ENCODE measurements at places on chromosomes 4 and X.

DNA sequence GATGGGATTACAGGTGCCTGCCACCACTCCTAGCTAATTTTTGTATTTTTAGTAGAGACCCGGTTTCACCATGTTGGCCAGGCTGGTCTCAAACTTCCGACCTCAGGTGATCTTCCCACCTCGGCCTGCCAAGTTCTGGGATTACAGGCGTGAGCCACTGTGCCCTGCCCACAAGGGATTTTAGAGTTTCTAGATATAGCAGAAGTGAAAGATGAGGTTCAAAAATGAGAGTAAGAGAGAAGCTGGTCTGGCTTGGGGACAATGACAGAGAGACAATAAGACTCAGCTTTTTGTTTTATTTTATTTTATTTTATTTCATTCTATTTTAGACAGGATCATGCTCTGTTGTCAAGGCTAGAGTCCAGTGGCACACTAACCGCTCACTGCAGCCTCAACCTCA, 30.6 kb downstream of the TRIM61 start:
- no peak for DNase-seq

DNA sequence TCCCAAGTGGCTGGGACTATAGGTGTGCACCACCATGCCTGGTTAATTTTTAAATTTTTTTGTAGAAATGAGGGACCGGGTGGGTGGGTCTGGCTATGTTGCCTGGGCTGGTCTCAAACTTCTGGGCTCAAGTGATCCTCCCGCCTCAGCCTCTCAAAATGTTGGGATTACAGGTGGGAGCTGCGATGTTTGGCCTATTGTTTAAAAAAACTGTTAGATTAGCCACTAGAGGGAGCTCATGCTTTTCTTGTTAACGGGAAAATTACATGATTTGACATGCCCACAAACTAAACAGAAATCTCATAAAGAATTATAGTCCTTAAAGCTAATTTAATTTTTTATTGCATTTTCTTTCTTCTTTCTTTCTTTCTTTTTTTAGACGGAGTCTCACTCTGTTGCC, 5.0 kb upstream of the SDAD1 start:
- DNase-seq: peak; percentile 65

DNA sequence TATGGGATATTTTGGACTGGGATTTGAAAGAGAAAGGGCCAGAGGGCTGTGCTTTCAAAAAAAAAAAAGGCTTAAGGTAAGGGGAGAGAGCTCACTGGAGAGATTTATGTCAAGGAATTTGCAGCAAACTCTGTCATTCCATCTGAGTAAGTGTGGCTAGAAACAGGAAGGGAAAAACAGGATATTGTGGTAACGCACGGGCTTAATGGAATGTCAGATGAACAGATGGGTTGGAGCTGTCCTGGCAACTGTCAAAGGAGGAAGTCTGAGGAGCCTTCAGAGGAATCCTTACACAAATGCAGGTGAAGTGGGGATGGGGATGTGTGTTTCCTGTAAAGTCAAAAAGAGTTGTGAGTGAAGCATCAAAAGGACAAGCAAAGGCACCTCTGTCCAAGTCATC, 15.1 kb upstream of the NKX3-2 start:
- peak; percentile 12 for DNase-seq

- no peak for DNase-seq
Observed at GRCh38 chr4:24850674-24851073, 55.3 kb downstream of the SOD3 start.

DNA sequence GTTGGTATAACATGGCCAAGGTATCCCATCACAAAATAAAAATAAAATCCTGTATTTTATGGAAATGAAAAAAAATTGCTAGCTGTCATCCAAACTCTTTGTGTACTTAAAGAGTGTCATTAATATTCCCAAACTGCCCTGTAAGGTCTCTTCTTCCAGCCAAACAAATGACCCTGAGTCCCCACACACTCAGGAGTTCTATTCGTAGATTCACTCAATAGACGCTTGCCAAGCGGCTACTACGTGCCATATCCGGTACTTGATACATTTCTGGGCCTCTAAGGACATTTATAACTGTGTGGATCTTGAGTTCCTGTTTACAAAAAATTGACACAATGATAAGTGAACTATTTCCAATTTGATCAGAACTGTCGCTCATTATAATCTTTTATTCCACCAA, 245.1 kb downstream of the SCFD2 start:
- DNase-seq: no peak

GRCh38 chr4:150136036-150136435, 57.8 kb downstream of the DCLK2 start:
- no peak for DNase-seq

DNA sequence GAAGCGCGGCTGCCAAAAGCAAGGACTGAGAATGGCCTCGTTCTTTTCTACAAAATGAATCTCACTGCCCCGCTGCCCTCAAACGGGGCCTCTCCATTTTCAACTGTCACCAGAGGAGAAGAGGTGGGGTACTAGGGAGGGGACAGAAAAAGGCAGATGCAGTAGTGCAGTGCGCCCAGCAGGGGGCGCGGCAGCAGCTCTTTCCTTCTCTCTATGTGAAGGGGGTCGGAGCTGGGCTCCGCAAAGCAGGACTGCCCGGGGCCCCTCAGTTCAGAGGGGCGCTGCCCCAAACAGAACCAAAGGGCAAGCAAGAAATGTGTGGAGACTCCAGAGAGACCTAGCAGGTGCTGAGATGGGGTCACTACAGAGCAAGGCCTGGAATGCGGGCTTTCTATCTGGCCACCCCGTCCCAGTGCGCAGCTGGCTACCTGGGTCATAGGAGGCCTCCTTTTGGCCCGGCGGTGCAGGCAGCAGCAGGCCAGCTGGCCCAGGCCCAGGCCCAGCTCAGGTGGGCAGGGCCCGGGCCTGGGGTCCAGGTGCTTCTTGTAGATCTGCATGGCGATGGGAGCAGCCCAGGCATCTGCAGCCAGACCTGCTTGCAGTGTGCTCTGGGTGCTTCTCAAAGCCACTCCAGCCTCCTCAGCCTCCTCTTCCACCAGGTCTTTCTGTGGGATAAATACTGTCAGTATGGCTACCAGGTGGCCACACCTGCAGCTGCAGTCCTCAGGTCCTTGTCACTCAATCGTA, 5.9 kb downstream of the IRAK1 start:
- DNase-seq: peak; percentile 89

- DNase-seq: no peak
Observed at GRCh38 chr4:38034986-38035882, 75.0 kb downstream of the PTTG2 start.

DNA sequence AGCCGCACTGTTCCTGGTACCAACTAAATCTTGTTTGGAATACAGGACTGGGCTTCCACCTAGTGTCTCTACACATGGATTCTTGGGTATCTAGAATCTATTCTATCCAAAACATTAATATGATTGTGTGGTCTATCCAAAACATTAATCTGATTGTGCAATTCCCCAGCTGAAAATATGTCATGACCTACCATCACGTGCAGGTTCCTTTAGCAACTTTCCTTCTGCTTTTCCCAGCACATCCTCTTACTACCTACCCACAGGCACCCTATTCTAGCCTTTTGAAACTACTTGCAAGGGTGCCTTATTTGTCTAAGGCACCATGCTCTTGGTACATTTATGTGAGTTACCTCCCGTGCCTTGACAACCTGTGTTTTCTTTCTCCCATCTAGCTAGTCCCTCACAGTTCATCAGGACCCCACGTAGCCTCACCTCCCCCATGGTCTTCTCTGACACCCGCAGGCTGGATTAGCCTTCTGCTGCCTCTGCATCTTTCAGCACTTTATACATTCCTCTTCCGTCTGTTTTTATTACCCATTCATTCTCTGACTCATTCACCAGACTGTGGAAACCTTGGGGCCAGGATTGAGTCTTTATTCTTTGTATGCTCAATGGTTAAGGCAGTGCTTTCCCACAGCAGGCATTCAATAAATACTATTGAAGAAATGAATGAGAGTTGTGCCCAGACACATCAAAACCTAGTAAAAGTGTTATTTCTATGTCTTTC, 88.8 kb upstream of the FAM9B start:
- no peak for DNase-seq

GRCh38 chrX:123803331-123803983, 56.4 kb upstream of the XIAP start:
- peak; percentile 59 for DNase-seq

GRCh38 chr4:90670183-90670582, 543.0 kb downstream of the CCSER1 start:
- DNase-seq: no peak

- DNase-seq: no peak
Observed at GRCh38 chrX:136879001-136879687, 1.4 kb downstream of the RBMX start.

- no peak for DNase-seq
Observed at GRCh38 chr4:4514786-4515185, 27.1 kb downstream of the STX18 start.

GRCh38 chr4:8652181-8653078, 59.9 kb downstream of the CPZ start:
- no peak for DNase-seq

DNA sequence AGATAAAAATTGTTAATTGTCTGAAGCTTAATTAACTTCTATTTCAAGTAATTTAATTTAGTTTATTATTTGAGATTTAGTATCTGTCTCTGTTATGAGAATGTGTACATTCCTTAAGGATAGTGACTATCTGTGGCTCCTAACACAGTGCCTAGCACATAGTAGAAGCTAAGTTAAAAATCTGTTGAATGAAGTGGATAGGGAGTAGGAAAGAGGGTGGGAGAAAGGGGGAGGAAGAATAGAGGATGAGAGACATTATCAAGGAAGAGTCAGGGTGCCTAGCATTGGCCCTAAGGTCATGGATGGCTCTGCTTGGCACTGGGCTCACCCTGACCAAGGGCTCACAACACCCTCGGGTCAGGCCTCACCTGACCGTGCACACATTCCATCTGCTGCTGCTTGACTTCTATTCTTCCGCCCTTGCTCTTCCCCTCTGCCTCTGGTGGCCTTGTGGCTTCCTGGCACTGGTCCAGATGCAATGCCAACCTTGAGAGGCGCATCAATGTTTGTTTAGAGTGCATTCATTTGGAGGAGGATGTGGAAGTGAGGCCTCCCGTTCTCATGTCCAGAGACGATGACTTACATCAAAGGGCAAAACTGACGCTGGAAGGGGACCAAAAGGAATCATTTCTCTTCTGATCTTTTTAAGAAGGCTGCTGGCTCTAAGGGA, 42.3 kb downstream of the TRIM2 start:
- no peak for DNase-seq

DNA sequence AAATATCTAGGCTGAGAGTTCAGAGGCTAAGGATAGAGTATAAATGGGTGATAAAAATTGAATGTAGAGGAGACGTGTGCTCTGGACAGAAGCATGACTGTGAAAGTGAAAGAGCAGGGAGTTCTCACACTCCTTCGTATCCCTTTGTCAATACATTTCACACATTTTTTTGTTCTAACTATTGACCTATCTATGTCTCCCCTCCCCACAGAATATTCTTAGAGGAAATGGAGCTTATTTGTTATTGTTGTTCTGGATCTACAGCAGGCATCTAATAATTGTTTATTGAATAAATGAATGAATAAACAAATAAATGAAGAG, 57.6 kb downstream of the ENPEP start:
- no peak for DNase-seq

GRCh38 chr4:113684534-113685091, 76.9 kb downstream of the CAMK2D start:
- peak; percentile 67 for DNase-seq

GRCh38 chrX:14084466-14084865, 54.8 kb upstream of the GEMIN8 start:
- no peak for DNase-seq

DNA sequence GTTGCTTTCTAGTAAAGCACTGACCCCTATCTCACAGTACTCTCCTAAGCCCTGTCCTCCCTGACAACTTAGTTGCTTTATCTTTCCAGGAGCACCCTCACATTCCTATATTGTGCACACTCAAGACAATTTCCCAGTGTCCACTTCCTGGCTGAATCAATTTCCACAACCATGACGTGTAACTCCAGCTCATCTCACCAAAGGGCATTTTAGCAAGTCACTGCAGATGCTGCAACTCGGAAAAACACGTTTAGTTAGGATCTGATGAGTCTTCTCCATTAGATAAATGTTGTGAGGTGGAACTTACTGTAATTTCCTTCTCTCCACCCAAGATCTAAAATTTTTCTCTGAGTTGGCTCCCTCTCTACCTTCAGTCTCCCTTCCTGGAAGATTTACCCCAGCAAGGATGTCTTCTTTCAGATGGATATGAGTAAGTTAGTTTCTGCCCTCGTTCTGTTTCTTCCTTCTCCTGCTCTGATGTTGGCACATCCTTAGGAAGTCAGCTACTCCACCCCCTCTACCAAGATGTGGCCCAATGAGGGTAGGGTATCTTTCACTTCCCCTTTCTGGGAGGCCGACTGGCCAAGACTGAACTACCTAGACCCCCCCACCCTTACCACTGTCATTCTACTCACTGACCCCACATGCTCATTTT, 28.8 kb upstream of the IL13RA1 start:
- no peak for DNase-seq

GRCh38 chr4:92104506-92104905, 199.3 kb upstream of the GRID2 start:
- no peak for DNase-seq

DNA sequence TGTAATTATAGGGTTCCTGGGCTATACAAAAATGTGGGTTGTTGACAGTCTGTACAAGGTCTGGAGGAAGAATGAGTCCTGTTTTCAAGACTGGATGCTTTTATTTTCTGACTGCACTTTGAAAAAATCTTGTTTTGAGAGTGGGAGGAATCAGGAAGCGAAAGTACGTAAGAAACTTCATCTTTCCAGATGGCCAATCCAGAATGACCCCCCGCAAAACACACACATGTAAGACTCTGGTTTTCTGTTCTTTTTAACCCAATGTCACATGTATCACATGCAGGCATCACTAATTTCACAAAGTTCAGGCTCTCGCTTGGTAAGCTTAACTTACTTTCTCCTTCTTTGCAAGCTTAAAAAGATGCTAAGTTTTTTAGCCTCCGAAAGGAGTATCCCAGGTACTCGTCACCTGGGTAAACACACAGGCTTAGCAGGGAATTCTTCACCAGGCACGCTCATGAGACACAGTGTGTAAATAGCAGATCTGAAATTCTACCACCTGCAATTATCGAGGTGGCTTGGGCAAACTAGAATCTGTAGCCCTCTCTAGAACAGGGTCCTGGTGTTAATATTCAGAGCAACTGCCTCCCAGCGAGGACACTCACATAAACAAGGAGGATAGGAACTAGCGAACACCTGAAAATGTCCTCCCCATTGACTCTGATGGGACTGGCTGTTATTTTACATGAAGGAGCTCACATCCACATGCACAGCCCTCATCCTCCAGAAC, 90.7 kb downstream of the NSUN7 start:
- DNase-seq: no peak

- no peak for DNase-seq
Observed at GRCh38 chr4:8905226-8905772, 33.7 kb upstream of the HMX1 start.

GRCh38 chr4:183348706-183349659, 26.8 kb upstream of the CLDN24 start:
- no peak for DNase-seq

Data from ELF-1 (cell line).